Suprapubic skin (tissue), 4 donors: ENCODE measurements at places on chromosomes 5 and 9.
A peak's percentile ranks its signal among the peaks of the same experiment; 100 is the strongest.

- DNase-seq = no peak
Observed at GRCh38 chr5:150299571-150300327, 3.0 kb downstream of the ARSI start.

- peak; percentile 85 for DNase-seq
Observed at GRCh38 chr9:16721972-16722371, 148.5 kb downstream of the BNC2 start.

DNA sequence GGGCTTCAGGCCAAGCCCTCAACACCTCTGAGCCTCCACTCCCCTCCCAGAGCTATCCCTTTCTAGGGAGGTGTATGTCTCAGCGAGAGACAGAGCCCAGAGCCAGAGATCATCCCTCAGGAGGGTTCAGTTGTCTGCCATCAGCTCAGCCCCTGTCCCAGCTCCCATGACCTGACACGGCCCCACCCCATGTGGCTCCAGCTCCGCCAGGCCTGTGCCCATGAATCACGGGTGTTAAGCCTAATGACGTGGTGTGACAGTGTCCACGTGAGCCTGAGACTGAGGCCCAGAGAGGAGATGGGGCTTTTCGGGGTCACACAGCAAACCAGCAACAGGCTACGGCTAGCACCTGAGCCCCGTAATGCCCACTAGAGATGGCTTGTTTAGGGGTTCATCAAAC lies 60.9 kb upstream of the ORM1 start:
- no peak for DNase-seq

- no peak for DNase-seq
Observed at GRCh38 chr5:90940227-90940995, 381.8 kb downstream of the ADGRV1 start.

- DNase-seq = no peak
Observed at GRCh38 chr5:31435730-31436129, 96.2 kb downstream of the DROSHA start.

- DNase-seq = no peak
Observed at GRCh38 chr5:94811331-94811730, 192.9 kb downstream of the SLF1 start.

- no peak for DNase-seq
Observed at GRCh38 chr5:40976836-40977235, 67.5 kb downstream of the C7 start.

DNA sequence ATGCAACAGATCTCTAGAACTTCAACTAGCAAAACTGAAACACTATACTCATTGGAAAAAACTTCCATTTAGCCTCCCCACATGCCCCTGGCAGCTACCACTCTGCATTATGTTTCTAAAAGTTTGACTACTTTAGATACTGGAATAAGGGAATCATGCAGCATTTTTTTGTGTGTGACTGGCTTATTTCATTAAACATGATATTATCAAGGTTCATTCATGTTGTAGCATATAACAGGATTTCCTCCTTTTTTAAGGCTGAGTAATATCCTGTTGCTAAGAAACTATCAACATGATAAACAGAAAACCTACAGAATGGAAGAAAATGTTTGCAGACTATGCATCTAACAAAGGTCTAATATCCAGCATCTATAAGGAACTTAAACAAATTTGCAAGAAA lies 597.9 kb downstream of the DMRTA1 start:
- DNase-seq = no peak

DNA sequence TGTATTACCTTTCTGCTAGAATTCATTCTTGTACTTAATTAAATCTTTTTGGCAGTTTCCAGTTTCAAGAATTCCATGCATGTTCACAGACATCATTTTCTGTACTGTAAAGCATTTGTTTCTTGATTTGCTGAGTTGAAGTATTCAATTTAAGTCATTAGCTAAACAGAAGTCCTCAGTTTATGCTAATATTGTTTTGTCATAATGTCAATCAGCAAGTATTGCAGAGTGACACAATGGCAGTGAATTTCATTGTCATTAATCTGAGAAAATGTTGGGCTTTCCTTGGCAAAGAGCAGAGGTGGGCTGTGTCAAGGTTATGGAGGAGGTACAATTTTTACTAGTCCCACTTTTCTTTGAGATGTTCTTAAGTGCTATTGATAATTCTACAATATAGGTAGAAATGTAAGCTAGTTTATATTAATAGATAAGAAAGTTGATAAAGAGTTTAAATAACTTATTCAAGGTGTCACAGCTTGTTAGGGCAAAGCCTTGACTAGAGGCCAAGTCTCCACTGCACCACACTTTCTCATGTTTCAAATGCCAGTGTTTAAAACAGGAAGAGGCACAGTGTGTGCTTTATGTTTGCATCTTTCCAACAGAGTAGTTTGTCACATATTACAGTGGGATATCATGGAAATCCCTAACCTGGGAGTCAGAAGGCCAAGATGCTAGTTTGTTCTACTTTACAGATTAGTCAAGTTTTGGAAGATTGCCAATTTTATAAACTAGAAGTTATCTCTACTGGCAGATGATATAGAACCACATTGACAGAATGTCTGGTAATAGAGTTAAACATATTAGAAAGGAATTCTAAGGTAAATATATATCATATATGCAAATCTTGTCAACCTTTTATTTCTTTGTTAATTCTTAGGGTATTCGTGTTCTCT lies 56.3 kb downstream of the SLF1 start:
- no peak for DNase-seq

DNA sequence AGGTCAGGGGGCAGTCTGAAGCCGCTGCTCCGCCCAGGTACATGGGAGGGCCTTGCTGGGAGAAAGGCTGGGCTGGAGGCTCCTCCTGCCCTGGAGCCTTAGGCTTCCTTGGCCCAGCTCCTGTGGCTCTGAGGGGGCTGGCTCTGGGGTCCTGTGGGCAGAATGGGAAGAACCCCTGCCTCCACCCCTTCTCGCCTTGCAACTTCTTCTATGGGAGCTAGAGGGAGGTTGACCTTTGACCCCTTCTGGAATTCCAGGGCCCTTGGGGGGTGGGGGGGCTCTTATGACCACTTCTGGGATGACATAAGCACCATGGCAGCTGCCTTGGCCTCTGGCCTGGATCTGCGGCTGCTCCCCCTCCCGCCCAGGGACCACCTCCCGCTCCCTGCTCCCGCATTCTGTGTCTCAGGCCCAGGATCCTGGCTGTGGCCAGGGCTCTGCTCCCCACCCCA lies 32.2 kb downstream of the IER5L start:
- DNase-seq = no peak

DNA sequence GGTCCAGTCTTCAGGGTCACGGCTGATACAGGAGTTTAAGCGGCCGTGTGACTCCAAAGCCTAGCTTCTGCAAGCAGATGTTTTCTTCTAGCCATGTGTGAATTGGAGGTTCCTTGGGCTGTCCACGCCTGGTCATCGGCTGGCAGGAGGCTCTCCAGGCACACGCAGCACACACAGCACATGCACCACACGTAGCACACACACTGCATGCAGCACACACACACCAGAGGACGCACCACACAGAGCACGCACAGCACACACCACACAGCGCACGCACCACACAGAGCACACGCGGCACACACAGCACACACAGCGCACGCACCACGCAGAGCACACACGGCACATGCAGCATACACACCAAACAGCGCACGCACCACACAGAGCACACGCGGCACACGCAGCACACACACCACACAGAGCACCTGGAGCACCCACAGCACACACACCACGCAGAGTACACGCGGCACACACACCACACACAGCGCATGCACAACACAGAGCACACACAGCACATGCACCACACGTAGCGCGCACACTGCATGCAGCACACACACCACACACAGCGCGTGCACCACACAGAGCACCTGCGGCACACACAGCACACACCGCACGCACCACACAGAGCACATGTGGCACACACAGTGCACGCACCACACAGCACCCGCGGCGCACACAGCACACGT lies 234.3 kb downstream of the FANCC start:
- DNase-seq = peak; percentile 38

DNA sequence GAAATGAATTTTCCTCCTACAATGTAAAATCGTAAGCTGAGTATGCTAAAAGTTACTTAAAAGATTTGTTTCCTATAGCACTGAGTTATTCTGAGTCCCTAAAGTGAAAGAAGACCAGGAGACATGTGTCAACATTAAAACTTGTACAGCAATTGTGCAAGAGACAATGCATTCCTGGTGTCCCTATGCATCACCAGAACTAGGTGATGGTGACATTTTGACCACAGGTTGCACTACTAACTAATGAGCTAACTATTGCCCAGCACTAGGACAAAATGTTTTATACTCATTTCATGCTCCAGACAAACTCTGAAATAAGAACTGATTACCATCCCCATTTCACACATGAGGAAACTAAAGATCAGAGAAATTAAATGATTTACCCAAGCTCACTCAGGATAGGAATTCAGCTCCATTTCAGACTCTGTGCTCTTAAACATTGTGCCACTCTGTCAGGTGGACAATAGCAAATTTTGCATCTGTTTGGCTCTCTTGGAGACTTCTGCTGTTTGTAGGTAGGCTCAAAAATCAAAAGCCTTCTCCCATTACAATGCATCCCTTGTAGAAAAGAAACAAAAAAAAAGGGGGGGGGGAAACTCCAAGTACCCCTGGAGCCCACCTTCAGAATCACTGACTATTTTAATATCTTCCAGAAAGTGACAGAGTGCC lies 269.2 kb downstream of the ACTL7B start:
- DNase-seq = no peak

- no peak for DNase-seq
Observed at GRCh38 chr5:143586781-143587362, 183.4 kb upstream of the NR3C1 start.

DNA sequence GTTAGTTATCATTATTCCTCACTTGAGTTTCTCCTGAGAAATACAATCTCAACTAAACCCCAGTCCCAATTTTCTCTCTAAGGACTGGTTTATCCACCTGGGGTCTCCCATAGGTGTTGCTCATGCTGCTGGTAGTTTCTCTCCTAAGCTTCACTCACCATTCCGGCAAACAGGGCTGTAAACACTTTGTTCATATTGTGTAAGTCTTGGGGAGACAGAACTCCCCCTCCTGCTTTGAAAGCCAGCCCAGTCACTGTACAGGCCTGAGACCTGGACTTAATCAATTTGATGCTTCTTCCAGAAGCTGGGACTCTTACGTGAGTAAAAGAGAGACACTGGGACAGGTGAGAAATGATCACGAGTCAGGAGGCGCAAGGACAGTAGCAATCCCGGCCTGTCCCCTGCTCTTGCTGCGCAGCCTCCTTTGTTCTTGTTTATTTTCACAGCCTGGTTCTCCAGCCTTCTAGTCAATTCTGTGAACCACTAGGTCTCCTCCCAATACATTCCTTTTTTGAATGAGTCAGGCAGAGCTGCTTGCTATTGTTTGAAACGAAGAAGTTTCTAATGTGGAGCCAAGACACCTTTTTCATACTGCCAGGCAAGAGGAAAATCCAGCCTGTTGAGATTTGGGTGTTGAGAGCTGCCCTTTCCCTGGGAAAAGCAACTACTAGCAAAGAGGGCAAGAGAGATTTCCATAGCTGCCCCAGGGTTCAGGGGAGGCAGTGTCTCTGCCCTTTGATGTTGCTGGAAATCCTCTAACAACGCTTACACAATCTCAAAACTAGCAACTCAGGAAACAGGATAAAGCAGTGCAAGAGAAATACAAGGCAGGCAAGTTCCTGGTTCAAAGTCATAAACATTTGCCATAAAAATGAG lies 9.2 kb upstream of the SHROOM1 start:
- no peak for DNase-seq

- no peak for DNase-seq
Observed at GRCh38 chr5:168793841-168794837, 215.0 kb upstream of the PANK3 start.

GRCh38 chr9:37248651-37249163 lies 128.3 kb downstream of the ZCCHC7 start:
- no peak for DNase-seq

GRCh38 chr9:108109927-108110690 lies 620.5 kb upstream of the KLF4 start:
- DNase-seq = no peak

DNA sequence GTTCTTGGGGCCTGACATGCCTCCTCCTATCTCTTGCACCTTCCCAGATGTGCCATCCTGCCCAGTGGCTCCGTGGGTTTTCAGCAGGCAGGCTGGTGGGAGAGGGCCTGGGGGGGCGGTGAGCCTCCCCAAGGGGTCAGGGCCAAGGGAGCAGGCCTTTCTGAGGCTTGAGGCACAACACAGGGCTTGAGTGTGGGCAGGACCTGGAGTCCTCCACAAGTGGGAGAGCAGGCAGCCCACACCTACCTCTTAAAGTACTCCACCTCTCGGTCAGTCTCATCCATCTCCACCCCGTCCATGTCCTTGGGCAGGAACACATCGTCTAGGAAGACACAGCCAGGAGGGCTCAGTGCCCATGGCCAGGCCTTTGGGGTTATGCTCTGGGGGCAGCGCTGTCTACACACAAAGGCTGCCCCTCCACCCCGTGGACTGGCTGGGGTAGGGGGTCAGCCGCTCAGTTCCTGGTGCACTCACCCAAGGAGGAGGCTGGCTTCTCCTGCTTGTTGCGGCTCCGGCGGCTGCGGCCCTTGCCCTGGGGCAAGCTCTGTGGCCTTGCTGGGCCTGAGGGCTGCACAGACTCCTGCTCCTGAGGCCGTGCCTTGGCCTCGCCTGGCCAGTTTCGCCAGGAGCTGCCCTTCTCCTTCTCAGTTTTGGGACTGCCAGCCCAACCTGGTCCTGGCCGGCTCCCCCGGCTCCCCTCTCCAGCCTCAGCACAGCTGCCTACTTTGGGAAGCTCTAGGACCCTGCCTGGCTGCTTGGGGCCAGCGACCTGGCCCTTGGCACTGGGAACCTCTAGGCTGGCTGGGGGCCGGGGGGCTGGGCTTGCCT lies 7.2 kb upstream of the DDX41 start:
- DNase-seq = no peak

- DNase-seq = no peak
Observed at GRCh38 chr5:61881821-61882487, 424.1 kb upstream of the KIF2A start.

DNA sequence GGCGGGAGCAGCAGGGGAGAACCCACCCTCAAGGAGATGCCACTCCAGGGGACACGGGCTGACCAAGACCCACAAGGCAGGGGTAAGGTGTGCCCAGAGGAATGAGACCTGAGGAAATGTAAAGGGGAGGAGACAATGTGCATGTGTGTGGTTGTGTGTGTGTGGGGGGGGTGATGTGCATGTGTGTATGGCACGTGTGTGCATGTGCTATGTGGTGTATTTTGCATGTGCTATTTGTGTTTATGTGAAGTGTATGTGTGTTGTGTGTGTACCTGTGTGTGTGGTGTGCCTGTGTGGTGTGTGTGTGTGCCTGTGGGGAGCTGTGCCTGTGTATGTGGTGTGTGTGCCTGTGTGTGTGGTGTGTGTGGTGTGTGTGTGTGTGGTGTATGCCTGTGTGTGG lies 33.5 kb upstream of the FCN2 start:
- no peak for DNase-seq

- no peak for DNase-seq
Observed at GRCh38 chr5:141533897-141534296, 45.0 kb downstream of the PCDHGC5 start.

- peak; percentile 28 for DNase-seq
Observed at GRCh38 chr9:132894862-132895835, 16.5 kb downstream of the SPACA9 start.

- DNase-seq = no peak
Observed at GRCh38 chr9:34332076-34332964, 3.0 kb downstream of the NUDT2 start.
